ENCODE measurements at places on chromosomes 6 and 20. TPM values are rescaled to one million over a fixed set of nuclear protein-coding genes. Genes with fewer than 3 reads are reported as not detected.

GRCh38 chr6:33297956-33298772 lies 578 bp downstream of the RGL2 start:
- peaks cover 11% of the 10 kb centered on the region for H3K36me3 ChIP-seq
- H3K27me3 ChIP-seq, result no peaks in the 10 kb centered on the region
- peak overlapping the region; percentile 92 for H3K4me3 ChIP-seq
- H3K4me1 ChIP-seq, result peaks cover 13% of the 10 kb centered on the region

DNA sequence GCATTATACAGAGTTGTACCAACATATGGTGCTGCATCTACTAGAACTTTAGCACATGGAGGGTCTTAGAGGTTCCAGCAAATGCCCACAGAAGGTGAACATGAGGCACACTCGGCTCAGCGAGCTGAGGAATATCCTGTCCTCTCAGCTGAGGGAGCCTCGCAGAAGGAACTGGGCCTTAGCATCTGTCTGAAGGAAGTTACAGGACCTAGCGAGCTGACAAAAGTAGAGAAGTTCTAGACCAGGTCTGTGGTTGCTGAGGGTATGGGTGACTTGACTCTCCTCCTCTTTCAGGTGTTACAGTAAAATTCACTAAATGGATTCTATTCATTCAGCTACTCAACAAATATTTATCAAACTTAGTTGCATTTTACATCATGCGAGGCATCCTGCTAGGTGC lies 157.2 kb downstream of the ZDHHC14 start:
- H3K4me1 ChIP-seq, result peaks cover 25% of the 10 kb centered on the region
- H3K27me3 ChIP-seq, result no peaks in the 10 kb centered on the region
- H3K36me3 ChIP-seq, result no peaks in the 10 kb centered on the region
- no peak for DNase-seq
- no peak overlapping the region for H3K4me3 ChIP-seq
- H3K27ac ChIP-seq, result no peak overlapping the region

The DOK5 gene
- total RNA-seq, result 5.4 TPM

DNA sequence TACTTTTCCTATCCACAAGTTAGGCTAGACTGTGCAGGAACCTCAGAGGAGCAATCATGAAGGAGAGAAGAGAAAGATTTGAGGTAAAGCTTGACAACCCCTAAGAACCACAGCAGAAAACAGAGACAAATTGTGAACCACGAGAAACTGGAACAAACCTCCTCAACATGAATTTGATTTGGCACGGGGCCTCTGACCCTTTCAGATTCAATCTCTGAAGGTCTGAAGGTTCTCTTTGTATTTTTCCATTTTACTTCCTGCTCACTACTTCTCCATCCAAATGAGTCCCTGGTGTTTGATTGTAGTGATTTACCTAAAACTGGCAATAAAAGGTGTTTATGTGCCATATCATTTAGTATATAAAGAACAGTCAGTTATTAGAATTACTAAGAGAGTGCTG lies 126.1 kb upstream of the STXBP5 start:
- no peaks in the 10 kb centered on the region for H3K36me3 ChIP-seq
- no peak for DNase-seq
- no peak overlapping the region for H3K27ac ChIP-seq
- no peaks in the 10 kb centered on the region for H3K27me3 ChIP-seq
- no peak overlapping the region for H3K4me3 ChIP-seq

DNA sequence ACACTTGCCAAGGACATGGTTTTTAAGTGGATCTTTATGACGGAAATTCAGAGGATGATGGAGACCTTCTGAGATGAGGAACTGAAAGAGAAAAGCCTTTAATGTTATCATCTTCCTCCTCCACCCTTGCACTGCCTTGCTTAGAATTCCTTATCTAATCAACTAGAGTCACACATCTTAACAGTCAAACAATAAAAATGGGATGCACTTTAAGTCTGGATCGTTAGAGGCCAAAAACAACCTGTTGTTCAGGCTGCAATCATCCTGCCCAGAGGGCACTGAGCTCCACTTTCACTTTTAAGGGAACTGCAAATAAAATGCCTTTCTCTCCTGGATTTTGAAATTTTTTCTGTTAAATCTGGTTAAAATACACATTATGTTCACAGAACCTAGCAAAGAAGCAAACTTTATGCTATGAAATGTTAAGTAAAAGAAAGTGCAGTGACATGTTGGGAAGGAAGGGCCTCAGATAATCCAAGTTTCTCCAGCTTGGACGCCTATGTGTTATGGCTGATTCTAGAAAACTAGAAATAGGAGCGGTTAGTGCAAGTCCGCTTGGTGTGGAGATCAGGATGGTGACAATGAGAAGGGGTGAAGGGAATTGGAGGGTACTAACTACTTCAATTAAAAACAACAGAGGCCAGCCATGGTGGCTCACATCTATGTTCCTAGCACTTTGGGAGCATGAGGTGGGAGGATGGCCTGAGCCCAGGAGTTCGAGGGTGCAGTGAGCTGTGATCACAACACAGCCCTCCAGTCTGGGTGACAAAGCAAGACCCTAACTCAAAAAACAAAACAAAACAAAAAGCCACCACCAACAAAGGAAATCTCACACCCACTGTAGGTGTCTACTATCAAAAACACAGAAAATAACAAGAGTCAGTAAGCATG lies 66.4 kb upstream of the KIF13A start:
- H3K27me3 ChIP-seq, result no peaks in the 10 kb centered on the region
- no peak for DNase-seq
- H3K36me3 ChIP-seq, result no peaks in the 10 kb centered on the region
- no peaks in the 10 kb centered on the region for H3K4me1 ChIP-seq

DNA sequence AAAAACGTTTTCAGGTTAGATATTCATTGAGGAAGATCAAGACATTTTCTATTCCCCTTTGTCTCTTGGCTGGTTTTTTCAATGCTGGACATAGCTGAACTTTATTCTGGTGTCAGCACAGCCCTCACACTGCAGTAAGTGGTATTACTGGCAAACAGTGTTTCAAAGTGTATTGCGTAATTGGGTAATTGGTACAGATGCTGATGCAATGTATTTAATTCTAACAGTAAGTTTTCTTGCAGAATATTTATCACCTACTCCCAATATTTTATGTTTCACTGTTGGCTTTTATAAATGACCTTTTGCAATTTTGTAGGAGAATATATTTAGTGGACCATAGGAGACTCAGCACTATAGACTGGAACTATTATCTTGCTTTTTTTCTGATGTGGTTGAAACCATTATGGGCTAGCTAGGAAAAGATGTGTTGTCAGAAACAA lies 287.6 kb upstream of the SOX4 start:
- no peaks in the 10 kb centered on the region for H3K4me1 ChIP-seq
- H3K4me3 ChIP-seq, result no peak overlapping the region
- no peaks in the 10 kb centered on the region for H3K27me3 ChIP-seq
- no peaks in the 10 kb centered on the region for H3K36me3 ChIP-seq
- no peak overlapping the region for H3K27ac ChIP-seq
- no peak for DNase-seq

The SIRPB1 gene
- 8.2 TPM for total RNA-seq

DNA sequence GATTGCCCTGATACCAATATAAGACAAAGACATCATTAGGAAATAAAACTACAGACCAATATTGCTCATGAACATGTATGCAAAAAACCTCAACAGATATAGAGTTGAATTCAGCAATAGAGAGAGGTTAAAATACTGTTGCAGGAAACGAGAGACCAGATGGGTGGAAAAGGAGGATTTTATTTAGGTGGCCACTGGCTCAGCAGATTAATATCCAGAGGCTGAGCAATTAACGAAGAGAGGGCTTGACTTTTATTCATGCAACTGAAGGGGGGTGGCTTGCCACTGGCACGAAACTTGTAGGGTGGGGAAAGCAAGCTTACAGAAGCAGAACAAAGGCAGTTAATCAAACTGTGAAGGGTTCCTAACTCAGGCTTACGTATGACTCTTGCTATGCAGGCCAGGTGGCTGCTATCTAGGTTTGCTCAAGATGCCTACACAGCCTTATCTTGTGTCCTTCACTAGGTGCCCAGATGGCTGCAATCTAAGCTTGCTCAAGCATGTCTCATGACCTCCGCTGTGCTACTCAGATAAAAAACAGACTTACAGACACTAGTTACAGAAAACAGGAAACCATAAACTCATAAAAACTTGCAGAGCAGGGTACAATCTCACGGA lies 126.4 kb downstream of the MMUT start:
- no peaks in the 10 kb centered on the region for H3K4me1 ChIP-seq
- H3K36me3 ChIP-seq, result no peaks in the 10 kb centered on the region
- H3K27me3 ChIP-seq, result no peaks in the 10 kb centered on the region
- no peak for DNase-seq
- H3K4me3 ChIP-seq, result no peak overlapping the region

- no peaks in the 10 kb centered on the region for H3K4me1 ChIP-seq
- no peaks in the 10 kb centered on the region for H3K36me3 ChIP-seq
- no peak for DNase-seq
Measured at GRCh38 chr6:44614396-44614795, 226.9 kb downstream of the CDC5L start.

Measured in kidney (tissue), 22 donors.